ENCODE measurements at places on chromosomes 3 and 15.

DNA sequence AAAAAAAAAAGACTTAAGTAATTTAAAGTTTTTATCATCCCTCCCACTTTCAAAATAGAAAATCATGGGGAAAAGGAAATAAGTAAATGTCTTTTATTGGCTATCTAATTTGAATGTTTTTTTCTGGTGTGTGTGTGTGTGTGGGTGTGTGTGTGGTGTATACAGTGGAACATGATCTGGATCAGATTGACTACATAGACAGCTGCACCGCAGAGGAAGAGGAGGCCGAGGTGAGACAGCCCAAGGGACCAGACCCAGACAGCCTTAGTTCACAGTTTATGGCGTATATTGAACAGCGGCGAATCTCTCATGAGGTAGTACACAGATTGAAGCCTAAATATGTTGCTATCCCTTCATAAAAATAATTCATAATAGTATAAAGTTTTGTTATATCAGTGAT is 44.5 kb downstream of the LRCH3 start:
- no peak for DNase-seq

DNA sequence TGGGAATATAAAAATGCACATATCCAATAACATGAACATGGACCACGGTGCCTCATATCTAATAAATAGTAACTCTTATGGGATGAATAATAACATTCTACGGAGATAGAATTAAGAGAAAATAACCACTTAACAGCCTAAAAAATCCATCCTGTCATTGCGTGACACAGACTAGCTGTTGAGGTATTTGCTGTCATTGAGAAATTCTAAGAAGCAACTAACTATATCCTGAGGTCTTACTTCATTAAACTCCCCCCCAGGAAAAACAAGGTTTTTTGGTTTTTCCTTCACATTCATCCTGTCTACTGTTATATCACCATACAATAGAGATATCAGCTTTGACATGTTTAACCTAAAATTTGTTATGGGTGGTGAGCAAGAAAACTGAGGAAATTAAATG is 14.3 kb downstream of the CEP152 start:
- DNase-seq = no peak

GRCh38 chr15:91099616-91099994 is 452 bp upstream of the SV2B start:
- peak; percentile 41 for DNase-seq

DNA sequence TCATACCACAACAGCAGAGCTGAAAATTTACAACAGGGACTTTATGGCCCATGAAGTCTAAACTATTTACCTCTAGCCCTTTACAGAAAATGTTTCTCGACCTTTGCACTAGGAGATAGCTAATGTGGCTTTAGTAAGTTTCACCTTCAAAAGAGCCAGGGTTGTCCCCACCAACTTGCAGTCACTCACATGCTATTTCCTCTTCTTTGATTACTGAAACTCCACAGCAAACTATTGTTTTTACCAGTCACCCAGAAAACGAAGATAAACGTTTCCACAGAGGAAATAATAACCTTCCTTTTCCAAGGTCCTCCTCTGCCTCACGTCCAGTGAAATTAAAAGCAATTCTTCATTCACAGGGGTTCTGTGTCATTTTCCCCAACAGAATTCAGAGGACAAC is 48.2 kb downstream of the WWTR1 start:
- DNase-seq = no peak

GRCh38 chr3:126201168-126201567 is 20.8 kb upstream of the ALDH1L1 start:
- no peak for DNase-seq

GRCh38 chr15:44661576-44661975 is 1.9 kb downstream of the SPG11 start:
- no peak for DNase-seq

- no peak for DNase-seq
Observed at GRCh38 chr3:56157693-56158362, 310.4 kb downstream of the ERC2 start.

DNA sequence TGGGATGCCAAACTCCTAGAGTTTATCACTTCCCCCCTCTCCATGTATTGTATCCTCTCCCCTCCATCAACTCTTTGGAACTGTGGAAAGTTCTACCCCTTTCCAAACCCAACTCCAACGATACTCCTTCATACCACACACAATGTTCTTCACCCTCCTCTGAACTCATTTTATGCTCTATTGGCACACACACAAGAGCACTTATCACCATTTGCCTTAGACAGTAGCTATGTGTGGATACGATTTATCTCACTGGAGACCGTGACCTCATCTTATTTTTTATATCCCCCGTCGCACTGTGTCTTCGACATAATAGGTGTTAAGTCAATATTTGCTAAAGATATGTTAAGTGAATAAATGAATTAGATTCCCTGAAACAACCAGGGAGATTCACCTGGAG is 316.5 kb upstream of the PROK2 start:
- DNase-seq = no peak

DNA sequence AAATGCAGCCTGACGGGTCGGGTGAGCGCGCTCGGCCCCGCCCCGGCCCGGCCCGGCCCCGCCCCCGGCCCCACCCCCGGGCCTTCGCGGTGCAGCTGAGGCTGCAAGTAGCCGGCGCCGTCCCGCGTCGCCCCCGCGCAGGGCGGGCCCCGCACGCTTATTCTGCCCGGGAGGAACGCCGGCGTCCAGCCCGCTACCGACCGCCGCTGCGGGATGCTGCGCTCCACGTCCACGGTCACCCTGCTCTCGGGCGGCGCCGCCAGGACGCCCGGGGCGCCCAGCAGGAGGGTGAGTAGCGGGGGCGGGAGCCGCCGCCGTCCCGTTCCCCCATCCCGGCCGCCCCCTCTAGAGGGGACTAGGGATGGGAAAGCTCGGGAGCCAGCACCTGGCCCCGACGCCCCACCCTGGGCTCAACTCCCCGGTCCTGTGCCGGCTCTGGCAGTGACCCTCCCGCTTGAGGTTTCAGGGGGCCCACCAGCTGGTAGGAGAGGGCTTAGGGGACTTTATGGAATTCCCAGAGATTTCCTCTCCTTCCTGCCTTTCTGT is at the start of gene MYZAP:
Gene MYZAP, plus strand, starts transcription at position 83 of the 546 bp plus-strand sequence. Its CDS starts 131 bp downstream, at position 214.
- no peak for DNase-seq

DNA sequence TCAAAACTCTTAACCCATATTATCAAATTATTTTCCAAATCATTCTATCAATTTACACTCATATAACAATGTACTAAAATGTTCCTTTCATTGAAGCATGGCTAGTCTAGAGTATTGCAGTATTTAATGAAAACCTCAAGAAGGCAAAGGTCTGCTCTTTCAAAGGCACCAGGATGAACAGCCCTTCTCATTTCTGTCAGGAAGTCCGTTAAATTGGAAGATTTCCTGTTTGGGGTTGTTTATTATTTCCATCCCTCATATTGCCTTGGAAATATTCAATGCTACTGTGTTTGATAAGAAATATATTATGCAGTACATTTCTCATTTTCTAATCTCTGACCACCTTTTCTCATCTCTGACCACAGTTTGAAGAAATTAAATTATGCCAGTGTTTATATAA is 25.1 kb downstream of the ACKR4 start:
- DNase-seq = no peak

- no peak for DNase-seq
Observed at GRCh38 chr15:60358935-60359682, 38.7 kb downstream of the ANXA2 start.

DNA sequence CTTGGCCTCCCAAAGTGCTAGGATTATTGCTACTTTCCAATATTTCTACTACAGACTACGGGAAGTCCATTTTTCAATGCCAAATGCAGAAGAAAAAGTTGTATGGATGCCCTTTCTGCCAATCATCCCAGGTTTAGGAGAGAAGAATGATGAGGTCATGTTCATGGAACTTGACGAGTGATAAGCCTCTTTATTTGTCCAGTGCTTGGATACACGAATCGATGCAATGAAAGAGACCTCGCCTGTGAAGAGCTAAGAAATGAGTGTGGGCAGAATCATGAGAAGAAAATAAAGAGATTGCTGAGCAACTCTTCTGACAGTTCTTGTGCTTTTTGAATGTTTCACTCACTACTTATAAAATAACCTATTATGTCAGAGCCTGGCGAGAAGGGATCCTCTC is 996 bp upstream of the SLC28A1 start:
- no peak for DNase-seq

- DNase-seq = no peak
Observed at GRCh38 chr15:70375006-70375431, 277.3 kb upstream of the TLE3 start.

- DNase-seq = no peak
Observed at GRCh38 chr3:138692152-138692551, 83.6 kb downstream of the FAIM start.

DNA sequence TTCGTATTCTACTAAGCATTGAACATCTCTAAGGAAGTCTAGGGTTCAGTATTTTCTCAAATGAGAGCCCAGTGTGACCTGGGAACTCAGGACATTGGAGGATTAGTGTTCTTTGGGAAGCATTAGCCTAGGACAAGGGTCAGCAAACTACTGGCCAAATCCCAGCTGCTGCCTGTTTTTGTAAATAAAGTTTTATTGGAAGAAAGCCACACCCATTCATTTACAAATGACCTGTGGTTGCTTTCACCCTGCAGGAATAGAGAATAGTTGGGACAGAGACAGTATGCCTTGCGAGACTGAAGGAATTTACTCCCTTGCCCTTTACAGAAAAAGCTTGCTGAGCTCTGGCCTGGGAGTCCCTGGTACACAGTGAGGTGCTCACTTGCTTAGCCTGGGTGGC is 20.6 kb downstream of the SLC6A11 start:
- no peak for DNase-seq

GRCh38 chr3:105999856-106000255 is 131.0 kb upstream of the CBLB start:
- DNase-seq = no peak

- DNase-seq = no peak
Observed at GRCh38 chr15:39807791-39808190, 25.1 kb upstream of the FSIP1 start.

GRCh38 chr3:88267441-88267840 is 117.7 kb downstream of the C3orf38 start:
- DNase-seq = no peak

DNA sequence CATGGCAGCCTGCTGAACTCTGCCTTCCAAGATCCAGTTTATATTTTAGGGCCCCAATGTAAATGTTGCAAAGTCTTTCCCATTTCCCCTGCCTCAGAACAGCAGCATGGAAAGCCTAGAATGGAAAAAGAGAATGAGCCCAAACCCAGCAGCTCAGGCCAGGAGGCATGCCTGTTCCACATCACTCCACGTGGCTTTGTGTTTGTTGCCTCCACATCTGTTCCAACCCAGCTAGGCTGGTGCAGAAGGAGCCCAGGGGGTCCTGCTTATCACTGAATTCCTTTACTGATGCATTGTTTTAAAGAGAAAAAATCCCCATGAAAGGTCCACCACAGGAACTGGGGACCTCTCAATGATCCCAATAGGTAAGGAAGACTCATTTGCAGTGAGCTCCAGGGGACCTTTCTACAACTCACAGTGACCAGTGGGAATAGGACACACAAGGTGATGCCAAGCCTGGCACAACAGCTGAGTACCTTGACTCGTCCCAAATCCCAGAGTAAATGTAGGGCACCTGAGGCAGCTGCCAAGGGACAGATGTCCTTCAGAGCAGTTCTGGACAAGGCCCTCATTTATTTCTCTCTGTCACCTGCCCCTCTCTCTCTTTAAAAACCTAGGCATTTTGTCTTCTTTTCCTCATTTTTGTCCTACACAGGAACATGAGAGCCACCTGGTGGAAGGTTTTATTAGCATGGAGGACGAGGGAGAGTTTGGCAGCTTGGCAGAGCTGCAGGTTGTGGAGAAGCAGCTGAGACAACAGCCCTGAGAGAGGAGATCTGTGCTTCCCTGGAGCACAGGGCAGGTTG is 41.7 kb upstream of the ADAMTS17 start:
- no peak for DNase-seq

GRCh38 chr15:65342493-65342892 is 35.3 kb downstream of the IGDCC3 start:
- DNase-seq = no peak

DNA sequence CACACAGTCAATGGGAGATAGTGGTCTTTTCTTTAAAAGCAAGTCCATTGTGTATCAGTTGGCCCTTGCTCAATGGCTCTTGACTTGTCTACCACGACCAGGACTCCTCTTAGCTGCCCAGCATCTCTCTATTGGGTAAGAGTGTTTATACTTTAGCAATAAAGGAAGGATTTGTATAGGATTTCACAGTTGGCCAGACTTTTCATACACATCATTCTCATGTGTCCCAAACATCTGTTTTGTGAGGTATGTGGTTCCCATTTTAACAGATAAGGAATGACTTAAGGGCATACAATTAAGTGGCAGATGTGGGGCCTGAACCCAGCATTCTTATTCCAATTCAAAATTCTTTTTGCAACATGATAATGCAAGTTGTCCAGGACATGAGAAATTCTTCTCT is 191.5 kb downstream of the CHST2 start:
- no peak for DNase-seq

DNA sequence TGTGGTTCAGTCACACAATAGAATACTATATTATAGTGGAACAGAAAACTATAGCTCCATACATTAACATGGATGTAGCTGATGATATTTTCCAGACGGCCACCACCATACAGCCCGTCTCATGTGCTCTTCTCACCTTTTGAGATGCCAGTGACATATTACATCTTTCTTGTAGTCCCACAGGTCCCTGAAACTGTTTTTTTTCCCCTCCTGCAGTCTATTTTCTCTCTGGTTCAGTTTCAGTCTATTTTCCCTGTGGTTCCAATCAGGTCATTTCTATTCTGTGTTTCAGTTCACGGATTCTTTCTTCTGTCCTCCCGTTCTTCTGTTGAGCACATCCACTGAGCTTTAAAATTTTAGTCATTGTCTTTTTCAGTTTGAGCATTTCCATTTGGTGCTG is 72.2 kb downstream of the PPCDC start:
- DNase-seq = no peak

GRCh38 chr3:151726016-151726415 is 7.7 kb upstream of the AADACL2 start:
- DNase-seq = no peak

- no peak for DNase-seq
Observed at GRCh38 chr3:156218353-156218744, 98.0 kb downstream of the KCNAB1 start.

DNA sequence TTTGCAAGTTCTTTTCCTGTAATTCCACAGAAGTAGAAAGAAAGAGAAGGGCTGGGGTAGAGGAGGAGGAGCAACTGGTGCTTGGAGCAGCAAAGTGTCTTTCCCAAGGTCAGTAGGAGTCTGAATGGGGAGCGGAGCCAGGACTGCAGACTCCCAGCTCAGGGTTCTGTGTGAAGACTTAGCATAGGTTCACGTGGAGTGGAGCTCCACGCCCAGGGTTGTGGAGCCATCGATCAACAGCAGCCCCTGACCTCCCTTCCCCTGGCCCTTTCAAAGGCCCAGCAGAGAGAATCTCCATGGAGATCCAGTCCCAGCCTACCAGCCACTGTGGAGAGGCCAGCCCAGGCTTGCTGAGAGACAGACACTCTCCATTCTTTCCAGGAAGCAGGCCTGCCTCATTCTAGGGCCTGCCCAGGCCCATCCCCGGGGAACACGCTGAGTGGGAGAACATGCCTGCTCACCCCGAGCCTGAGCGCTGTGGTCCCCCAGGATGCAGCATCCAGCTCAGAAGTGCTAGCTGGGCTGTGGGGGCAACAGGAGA is 62.1 kb downstream of the CORO2B start:
- no peak for DNase-seq

Measured in activated CD8-positive, alpha-beta memory T cell treated with anti-CD3 and anti-CD28 coated beads, Interleukin-2, amount 10 ng/mL, durations not matched to agents 7 days and 5 days (primary cell).